ENCODE measurements at places on chromosomes 2 and 18. TPM values are rescaled to one million over a fixed set of nuclear protein-coding genes. Genes with fewer than 3 reads are reported as not detected.

GRCh38 chr18:60019463-60019840, 119.7 kb downstream of the PMAIP1 start:
- DNase-seq: peak; percentile 78

Gene FIGN
- total RNA-seq: 3.7 TPM

GRCh38 chr18:28269750-28270149, 92.8 kb upstream of the CDH2 start:
- no peak for DNase-seq

DNA sequence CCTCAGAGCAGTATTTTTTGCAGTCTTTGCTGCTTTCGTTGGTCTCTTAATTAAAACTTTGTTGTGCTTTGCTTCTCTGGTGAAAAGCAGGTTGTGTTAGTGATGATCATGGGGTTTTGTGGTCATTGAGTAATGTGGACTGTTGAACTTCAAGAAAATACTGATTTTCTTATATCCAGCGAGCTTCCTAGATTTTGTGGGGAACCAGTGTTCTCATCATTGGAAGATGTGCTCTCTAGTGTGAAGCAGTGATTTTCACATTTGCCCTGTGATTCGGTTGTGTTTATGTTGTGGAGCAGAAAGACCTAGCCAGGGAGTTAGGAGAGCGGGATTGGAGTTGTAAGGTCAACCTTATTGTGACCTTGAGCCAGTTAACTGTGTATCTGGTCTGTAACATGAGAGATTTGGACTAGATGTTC, 12.4 kb downstream of the ASAP2 start:
- DNase-seq: no peak

Gene PLEKHH2
- 0.56 TPM for total RNA-seq

DNA sequence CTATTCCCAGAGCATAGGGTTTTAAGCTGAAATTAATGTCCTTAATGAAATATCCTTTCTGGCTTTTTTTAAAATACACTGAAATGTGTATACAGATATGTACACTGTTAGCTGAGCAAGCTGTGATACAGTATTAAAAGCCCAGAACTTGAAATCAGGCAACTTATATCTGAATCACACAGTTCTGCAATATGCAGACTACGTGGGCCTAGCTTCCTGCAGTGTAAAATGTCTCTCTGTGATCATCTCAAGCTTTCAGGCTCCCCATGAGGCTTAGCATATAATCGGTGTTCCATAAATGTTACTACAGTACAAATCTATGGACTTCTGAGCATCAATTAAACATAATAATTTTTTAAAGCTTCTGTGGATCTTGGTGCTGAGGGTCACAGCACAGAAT, 8.2 kb downstream of the FBXO15 start:
- no peak for DNase-seq

Gene RAB6D
- not detected for total RNA-seq

DNA sequence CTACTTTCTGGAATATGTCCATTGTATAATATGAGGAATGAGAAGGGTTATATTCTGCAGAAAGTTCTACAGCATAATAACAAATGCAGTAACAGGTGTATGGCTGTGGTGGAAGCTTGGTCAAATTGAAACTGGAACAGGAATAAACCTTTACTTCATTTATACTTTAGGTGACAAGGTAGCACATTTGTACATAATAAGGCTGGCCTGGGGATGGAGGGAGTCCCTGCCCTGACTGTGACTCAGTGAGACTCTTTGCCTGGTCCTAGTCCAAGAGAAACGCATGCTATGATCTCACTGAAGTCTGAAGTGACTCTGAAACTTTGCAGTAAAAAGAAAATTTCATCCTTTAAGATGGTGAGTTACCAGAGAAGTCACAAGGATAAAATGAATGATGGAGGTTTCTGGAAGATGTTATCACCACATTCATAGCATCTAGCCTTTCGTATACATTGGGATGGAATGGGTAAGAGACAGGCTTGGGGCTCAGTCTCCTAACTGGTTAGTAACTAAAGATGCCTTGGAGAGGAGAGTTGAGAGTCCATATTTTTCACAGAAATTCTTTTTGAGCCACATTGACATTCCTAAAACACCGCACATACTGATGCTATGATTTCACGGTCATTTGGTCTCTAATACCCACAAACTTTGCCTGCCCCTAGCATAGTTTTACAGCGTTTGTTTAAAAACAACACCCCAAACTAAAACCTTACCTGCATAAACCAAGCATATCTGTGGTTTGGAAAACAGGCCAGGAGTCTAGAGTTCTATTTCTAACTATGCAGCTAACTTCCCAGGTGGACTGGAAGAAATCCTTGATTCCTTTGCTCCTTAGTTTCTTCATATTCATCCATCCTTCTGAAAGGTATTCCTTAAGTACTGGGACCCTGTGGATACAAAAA, 42.4 kb upstream of the NABP1 start:
- peak; percentile 86 for DNase-seq

GRCh38 chr2:17252258-17252657, 266.0 kb downstream of the RAD51AP2 start:
- no peak for DNase-seq

DNA sequence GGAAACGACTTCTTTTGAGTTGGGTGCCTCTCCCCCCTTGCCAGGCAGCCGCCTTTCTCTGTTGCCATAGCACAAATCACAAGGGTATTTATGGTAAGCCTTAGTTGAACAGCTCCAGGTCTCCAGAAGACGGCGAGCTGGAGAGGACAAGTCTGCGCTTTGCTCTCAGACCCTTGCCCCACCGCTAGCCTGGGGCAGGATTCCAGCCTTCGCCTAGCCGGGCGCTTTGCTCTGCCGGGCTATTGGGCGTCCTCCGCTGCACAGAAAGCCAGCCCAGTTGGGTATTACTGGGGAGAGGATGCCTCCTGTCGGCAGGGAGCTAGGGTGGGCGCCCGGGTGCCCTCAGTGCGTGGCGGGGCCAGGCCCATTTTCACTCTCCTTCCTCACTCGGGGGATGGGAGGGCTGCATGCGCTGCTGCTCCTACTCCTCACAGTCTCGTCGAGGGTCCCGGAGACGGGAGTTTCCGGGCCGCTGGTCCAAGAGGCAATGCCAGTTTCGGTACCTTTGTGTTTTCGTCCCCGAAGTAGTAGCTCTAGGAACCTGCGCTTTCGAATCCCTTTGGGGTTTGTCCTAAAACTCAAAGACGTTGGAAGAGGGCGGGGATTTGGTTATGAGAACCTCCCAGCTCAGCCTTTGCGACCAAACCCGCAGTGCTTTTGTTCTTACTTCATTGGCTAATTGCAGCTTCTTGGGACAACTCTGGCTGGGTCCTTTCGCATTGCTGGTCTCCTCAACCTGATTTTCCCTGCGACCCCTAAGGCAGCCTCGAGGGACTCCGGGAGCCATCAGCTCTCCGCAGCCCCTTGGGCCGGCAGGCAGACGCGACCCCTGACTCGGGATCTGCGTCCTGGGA, 3.6 kb upstream of the DLX2 start:
- DNase-seq: peak; percentile 60

- no peak for DNase-seq
Measured at GRCh38 chr2:48049371-48049770, 143.1 kb upstream of the FBXO11 start.

Gene ALLC
- not detected for total RNA-seq

GRCh38 chr2:239502430-239503186, 101.8 kb upstream of the HDAC4 start:
- DNase-seq: no peak

Gene DNAJC10
- 130 TPM for total RNA-seq

DNA sequence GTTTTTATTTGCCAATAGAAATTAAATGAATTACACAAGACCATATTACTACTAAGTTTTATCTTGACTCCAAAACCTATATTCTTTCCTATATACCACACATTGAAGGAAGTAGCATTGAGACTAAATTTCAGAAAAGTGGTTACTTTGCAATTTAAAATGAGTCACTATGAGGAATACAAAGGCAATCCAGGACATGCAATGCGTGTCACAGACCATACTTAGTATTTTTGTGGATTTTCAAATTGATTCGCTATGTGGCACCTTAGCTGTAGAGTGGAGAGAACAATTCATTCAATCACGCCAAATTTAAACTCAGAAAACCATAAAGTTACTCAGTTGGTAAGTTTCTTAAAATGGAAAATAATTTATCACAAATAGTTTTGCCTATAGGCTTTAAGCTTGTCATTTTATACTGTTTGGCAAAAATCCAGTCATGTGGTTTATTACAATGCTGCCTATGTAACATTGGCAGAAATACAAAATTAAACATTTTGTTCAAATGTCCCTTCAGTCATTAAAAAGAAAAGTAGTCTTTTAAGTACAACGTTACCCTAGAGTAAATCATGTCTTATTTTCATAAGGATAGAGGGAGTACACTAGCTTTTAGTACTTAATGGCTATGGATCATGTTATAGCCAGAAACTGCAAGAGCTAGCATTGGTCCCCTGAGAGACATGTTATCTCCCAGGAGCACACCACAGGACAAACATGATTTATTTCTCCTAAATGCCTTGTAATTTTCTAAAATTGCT, 222.8 kb upstream of the CDH7 start:
- DNase-seq: no peak

Gene PNPT1
- total RNA-seq: 20.6 TPM

GRCh38 chr2:211035548-211036185, 479.3 kb downstream of the CPS1 start:
- DNase-seq: no peak

DNA sequence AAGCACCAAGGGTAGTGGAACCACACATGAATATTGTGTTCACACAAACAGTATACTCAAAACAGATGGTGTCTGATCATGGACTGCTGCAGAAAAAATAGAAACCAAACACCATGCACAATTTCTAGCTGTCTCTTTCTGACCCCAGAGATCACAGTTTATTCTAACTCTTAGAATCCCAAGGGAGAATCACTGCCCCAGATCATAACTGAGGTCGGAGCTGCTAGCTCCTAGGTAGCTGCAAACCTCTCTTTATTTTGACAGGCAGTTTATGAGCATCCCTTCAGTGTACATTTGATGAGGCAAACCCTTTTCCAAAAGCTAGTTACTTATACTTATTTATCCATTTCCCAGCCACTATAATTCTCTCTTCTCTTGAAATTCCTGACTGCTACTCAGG, 439.1 kb upstream of the HNMT start:
- no peak for DNase-seq

DNA sequence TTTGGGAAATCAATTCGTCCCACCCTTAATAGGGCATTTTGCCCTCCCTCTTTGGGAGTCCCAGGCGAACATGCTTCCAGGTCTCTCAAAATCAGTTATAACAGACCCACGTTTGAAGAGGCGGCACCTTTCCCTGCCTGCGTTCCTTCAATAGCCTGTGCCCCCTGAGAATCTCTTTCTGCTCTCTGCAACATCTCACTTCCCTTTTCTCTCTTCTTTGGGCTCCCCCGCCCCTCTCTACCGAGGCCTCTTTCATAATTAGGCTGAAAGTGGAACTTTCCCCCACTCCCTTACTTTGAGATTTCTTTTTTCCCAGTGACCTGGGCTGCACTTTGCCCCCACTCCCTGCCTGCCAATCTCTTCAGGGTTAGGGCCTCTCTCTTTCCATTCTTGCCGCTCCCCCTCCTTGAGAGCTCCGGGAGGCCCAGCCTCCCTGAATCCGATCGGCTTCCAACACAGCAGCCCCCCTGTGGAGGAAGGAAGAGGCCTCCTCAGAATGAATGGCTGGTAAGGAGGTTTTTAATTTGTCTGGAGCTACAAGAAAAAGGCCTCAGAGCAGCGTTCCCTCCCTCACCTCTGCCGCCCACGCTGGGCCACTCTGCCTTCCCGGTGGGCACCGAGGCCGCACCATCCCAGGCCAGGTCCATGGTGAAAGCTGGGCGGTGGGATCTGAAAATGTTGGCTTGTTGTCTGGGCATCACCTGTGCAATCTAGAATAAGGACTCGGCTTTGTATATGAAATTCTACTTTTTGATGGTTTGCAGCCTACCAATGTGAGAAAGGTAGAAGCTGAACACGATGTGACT, 162.6 kb upstream of the SIX3 start:
- no peak for DNase-seq

- DNase-seq: no peak
Measured at GRCh38 chr2:26580151-26580550, 61.0 kb downstream of the CIB4 start.

GRCh38 chr2:234565201-234565600, 68.3 kb upstream of the ARL4C start:
- DNase-seq: no peak

Gene HOXD8
- 5.1 TPM for total RNA-seq

DNA sequence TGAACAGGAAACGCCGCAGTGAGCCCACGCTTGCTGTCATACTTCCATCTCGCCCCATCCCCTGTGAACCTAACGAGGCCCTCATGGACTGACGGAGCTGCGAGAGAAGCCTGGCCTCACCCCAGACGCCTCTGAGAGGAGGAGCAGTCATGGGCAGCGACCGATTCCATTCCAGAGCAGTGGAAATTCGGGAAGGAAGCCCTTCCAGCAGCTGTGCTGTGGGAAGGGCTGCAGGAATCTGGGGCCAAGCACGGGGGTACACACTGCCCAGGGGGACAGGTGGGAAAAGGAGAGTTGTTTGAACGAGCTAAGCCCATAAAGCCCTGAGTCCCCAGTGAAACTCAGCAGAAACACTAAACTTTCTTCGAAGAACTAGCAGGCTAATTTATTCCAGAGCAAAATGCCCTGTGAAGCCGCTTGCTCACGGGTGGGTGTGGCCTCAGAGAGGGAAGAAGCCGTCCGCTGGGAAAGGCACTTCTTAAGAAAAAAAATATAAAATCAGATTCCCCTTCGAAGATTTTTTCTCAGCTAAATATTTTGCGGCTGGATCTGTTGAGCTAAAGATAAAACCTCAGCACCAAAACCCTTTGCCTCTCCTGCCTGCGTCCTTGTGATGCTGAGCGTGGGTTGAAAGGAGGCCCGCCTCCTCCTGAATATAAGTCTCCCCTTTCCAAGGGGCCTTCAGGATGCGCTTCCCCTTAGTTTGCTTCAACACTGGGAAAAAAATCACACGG, 38.2 kb downstream of the ANKMY1 start:
- DNase-seq: peak; percentile 46

Gene COX5B
- 240 TPM for total RNA-seq

Gene DNAJC5G
- total RNA-seq: not detected

DNA sequence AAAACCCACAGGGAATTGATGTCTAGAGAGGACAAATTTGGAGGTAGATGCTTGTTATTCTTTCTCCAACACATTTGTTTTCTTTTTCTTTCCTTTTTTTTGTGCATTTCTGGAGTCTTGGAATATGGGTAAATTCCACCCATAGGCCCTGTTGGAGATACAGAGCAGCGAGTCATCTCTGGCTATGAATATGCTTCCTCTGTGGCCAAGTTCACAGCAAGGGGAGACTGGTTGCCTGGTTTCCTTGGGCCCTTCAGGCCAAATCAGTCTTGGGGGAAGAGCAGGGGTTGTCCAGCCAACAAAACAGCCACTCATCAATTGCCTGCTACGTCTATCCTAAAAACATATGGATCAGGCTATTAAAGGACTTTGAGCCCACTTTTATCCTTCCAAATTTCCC, 27.5 kb downstream of the SP100 start:
- DNase-seq: peak; percentile 77

DNA sequence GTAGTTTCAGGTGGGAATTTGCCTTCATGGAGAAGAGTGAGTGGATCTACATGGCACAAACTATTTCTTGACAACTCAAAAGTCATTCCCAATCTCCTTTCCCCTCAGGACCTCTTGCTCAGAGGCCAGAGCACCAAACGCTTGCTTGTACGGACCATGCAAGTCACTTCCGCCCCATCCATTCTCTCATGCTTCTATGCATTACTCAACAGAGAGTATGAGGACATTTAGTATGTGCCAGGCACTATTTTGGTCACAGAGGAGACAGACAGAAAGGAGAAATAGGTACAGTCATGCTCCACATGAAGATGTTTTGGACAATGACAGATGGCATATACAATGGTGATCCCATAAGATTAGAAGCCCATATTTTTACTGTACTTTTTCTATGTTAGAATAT, 117.5 kb downstream of the ACTR3 start:
- DNase-seq: no peak
